Activated T-helper 1 cell treated with anti-CD3 and anti-CD28 coated beads, Interleukin-2, amount 50 U/mL, for 16 hours (primary cell): ENCODE measurements at places on chromosomes 12 and 14.

GRCh38 chr12:10454531-10454930 is 1.4 kb upstream of the KLRC1 start:
- DNase-seq, result no peak

DNA sequence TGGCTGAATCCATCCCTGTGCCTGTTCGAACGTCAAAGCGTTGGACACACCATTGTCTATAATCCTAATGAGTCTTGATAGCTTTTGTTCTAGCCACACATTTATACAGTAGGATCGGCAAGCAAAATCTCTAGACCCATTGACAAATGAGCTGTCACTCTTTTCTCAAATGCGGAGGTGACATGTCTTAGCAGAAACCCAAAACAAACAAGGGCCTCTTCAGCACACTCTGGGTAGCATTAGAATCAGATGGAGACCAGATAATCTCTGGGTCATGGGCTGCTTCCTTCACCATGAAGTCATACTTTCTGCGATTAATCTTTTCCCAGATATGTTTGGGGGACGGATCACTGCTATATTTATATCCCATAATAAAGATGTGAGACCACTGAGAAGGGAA is 100.2 kb downstream of the PLXNC1 start:
- no peak for DNase-seq

GRCh38 chr12:93448796-93449195 is 7.0 kb upstream of the UBE2N start:
- no peak for DNase-seq

GRCh38 chr12:122028905-122029560 is 7.3 kb downstream of the BCL7A start:
- DNase-seq, result no peak

- DNase-seq, result no peak
Measured at GRCh38 chr12:62632411-62632918, 165.8 kb downstream of the MON2 start.

DNA sequence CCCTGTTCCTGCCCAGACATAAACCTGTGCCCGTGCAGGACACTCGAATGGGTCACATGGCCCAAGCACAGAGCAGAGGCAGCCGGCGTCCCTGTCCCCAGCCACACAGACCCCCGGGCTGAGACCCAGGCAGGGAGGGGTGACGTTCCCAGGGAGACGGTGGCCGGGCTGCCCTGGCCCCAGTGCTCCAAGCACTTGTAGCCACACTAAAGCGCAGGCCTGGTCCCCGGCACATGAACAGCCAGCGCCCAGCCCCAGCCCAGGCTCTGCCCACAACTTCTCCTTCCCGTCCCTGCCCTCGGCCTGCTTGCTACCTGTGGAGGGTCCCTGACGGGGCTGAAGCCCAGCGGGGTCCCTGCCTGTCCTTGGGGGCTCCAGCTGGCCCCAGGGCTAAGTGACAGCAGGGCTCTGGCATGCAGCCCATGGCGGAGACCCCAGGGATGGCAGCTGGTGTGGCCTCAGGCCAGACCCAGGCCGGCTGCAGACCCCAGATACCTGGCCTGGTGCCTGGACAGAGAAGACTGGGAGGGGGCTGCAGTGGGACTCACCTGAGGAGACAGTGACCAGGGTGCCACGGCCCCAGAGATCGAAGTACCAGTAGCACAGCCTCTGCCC is 338.4 kb downstream of the TMEM121 start:
- DNase-seq, result no peak

DNA sequence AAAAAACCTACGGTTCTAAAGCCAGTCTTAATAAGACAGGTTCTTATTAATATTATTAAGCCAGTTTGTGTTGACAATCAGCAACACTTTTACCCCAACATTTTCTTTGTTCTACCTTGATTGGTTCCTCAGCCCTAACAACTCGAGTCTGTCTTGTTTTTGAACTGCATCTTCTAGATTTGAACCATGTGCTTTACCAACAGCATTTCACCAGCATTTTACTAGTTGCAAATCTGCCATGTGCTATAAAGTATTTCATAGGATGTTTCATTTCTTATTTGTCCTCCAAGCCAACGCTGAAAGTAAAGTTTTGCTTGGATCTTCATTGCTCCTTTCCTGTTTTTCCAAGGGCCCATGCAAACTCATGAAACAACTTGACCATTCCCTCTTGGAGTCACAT is 133.4 kb downstream of the ST8SIA1 start:
- no peak for DNase-seq

GRCh38 chr12:122167356-122167925 is 6.6 kb downstream of the IL31 start:
- no peak for DNase-seq

- no peak for DNase-seq
Measured at GRCh38 chr14:88212691-88213090, 110.4 kb downstream of the KCNK10 start.

- DNase-seq, result no peak
Measured at GRCh38 chr12:19261773-19262172, 132.2 kb downstream of the PLEKHA5 start.

- no peak for DNase-seq
Measured at GRCh38 chr14:65756880-65757279, 344.4 kb downstream of the FUT8 start.

- no peak for DNase-seq
Measured at GRCh38 chr14:87133073-87133801, 859.7 kb downstream of the GALC start.

DNA sequence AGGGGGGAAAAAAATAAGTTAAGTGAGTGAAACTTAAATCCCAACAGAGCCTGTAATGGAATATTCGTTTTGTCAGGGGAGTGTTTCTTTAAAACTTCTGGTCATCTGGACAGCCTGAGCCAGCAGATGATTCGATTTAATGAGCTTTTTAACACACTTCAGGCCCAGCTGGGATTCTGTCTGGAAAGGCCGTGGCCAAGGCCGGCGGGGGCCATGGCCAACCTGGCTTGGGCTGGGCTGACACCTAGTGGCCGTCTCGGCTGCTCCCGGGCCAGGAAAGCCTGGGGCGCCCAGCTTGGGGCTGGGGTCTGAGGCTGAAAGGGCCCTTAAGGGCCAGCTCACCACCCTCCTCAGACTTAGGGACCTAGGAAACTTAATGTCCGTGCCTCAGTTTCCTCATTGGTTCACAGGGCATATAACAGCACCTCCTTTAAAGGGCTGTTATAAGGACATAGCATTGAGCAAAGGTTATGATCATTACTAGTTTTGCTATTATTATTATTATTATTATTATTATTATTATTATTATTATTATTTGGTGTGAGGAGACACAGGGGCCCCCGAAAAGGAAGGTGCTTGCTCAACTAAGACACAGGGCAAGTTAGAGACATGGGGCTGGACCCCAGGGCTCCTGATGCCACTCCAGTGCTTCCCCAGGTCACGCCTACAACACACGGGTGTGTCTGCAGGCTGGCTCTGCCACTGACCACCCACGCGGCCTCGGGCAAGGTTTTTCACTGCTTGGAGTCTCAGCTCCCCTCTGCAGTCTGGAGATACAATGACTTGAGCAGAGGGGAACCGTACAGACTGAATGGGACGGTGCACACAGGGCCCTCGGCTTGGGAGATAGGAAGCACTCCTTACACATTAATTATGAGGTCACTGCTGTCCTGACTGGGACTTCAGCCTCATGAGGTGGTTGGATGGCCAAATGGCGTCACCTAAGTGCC is 84.0 kb downstream of the SYNE3 start:
- no peak for DNase-seq

DNA sequence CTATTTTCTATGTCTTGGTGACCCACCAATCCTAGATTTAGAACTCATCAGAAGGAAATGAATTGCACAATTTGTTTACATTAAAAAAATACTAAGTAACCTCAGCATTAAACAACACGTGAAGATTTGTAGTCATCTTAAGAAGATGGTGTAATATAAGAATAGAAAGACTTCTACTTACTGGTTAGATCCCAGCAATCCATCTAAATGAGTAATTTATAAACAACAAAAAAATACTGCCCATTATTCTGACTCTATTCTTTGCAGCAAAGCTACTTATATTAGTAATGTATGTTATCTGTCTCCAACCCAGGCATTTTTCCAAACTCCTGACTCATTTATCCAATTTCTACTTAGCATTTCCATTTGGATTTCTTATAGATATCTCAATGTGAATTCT is 67.8 kb downstream of the CD163L1 start:
- DNase-seq, result no peak

GRCh38 chr12:19387161-19387560 is 52.1 kb upstream of the AEBP2 start:
- no peak for DNase-seq

- DNase-seq, result no peak
Measured at GRCh38 chr12:26298785-26299621, 103.6 kb downstream of the SSPN start.

- no peak for DNase-seq
Measured at GRCh38 chr12:2826721-2827515, 7.9 kb downstream of the NRIP2 start.

- DNase-seq, result no peak
Measured at GRCh38 chr14:79186523-79186922, 1016.4 kb downstream of the NRXN3 start.

GRCh38 chr14:59274991-59275391 is 86.5 kb downstream of the DAAM1 start:
- DNase-seq, result no peak

GRCh38 chr14:102591944-102592762 is at the start of gene RCOR1:
Gene RCOR1, plus strand, starts transcription at chr14:102592649. Its CDS starts 238 bp downstream, at chr14:102592887.
- DNase-seq, result peak; percentile 97

GRCh38 chr12:26740991-26741390 is 92.0 kb downstream of the ITPR2 start:
- no peak for DNase-seq

GRCh38 chr12:124109760-124110159 is 136.7 kb downstream of the ZNF664 start:
- DNase-seq, result no peak

GRCh38 chr14:77151918-77152588 is 10.5 kb upstream of the ZDHHC22 start:
- DNase-seq, result no peak
